CD4-positive, alpha-beta memory T cell (primary cell): ENCODE measurements at places on chromosomes 6 and 20. TPM values are rescaled to one million over a fixed set of nuclear protein-coding genes. Genes with fewer than 3 reads are reported as not detected.

The FHL5 gene
- polyA plus RNA-seq, result not detected

- no peak for DNase-seq
- H3K4me3 ChIP-seq, result no peak overlapping the region
- no peak overlapping the region for H3K27ac ChIP-seq
These were observed 13.1 kb downstream of the VSTM2L start for GRCh38 chr20:37915800-37916570.

DNA sequence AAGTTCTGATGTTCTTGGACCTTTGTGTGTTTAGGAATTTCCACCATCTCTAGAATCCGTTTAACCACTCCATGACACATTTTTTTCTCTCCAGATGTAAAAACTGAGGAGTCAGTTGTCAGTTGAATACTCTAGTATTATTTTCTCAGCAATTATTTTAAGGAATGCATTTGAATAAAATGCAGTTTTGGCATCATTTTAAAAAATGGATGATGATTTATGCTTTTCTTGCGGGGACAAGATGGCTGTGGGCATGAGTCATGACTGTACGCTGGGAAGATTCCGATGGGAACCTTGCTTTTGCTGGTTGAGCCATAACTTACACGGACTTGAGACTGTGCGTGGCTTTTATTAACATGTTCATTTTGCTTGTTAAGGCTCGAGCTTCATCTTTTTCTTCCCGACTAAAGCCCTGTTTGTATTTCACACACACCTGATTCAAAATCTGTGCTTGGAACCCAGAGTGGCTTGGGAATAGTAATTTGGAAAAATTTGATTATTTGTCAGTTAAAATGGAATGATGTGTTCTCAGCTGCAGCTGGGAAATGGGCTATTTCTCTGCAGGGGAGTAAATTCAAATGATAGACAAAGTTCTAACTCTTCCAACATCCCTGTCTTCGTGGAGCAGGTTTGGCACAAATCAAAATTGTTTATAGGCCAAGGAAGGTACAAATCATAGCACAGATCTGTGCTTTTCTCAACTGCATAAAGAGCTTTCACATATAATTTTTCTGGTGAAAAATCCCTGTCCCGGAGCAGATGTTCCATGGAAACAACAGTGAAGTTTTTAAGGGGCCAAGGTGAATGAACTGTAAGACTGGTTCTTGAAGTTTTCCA is 470.5 kb upstream of the JAG1 start:
- H3K4me1 ChIP-seq, result no peaks in the 10 kb centered on the region
- H3K27ac ChIP-seq, result no peak overlapping the region
- H3K4me3 ChIP-seq, result no peak overlapping the region
- no peaks in the 10 kb centered on the region for H3K36me3 ChIP-seq
- no peak for DNase-seq

GRCh38 chr6:106966671-106967640 is 7.6 kb downstream of the CD24 start:
- no peaks in the 10 kb centered on the region for H3K36me3 ChIP-seq
- no peak overlapping the region for H3K4me3 ChIP-seq
- no peak for DNase-seq
- no peak overlapping the region for H3K27ac ChIP-seq
- H3K27me3 ChIP-seq, result no peaks in the 10 kb centered on the region

- H3K36me3 ChIP-seq, result peaks cover 28% of the 10 kb centered on the region
- H3K4me3 ChIP-seq, result no peak overlapping the region
- DNase-seq, result no peak
- no peak overlapping the region for H3K27ac ChIP-seq
- H3K4me1 ChIP-seq, result peaks cover 15% of the 10 kb centered on the region
These were observed 105.5 kb downstream of the HUS1B start for GRCh38 chr6:551405-551804.

DNA sequence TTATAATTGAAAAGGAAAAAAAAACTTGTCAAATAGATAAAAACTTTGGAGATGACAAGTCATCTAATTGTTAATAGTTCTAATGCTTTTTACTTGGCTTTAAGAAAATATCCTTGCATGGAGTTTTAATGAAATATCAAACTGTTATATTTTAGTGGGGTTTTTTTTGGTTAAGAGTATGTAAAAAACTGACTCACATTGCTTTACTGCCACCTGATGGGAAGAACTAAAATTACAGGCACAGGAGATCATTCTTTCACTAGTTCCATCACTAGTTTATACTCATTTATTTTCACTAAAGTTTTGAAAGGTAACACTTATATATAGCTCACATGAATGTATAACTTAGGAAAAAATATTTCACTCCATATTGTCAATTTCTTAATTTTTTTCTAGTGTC is 309.1 kb downstream of the LMBRD1 start:
- no peak for DNase-seq
- H3K4me1 ChIP-seq, result no peaks in the 10 kb centered on the region
- H3K4me3 ChIP-seq, result no peak overlapping the region
- H3K36me3 ChIP-seq, result no peaks in the 10 kb centered on the region
- H3K27me3 ChIP-seq, result no peaks in the 10 kb centered on the region
- no peak overlapping the region for H3K27ac ChIP-seq

The CST2 gene
- polyA plus RNA-seq, result not detected

GRCh38 chr6:144481527-144481926 is 196.4 kb downstream of the UTRN start:
- H3K4me1 ChIP-seq, result no peaks in the 10 kb centered on the region
- no peaks in the 10 kb centered on the region for H3K27me3 ChIP-seq
- H3K27ac ChIP-seq, result no peak overlapping the region
- H3K36me3 ChIP-seq, result peaks cover 36% of the 10 kb centered on the region
- DNase-seq, result no peak
- no peak overlapping the region for H3K4me3 ChIP-seq
